Caudate nucleus (tissue), 63 donors: ENCODE measurements at places on chromosomes 6 and 20.

- DNase-seq, result no peak
Measured at GRCh38 chr6:48782225-48782624, 671.2 kb upstream of the PTCHD4 start.

GRCh38 chr20:51189814-51190782, 167.2 kb upstream of the KCNG1 start:
- DNase-seq, result no peak

GRCh38 chr6:73085443-73085871, 139.8 kb downstream of the KHDC1L start:
- DNase-seq, result no peak

DNA sequence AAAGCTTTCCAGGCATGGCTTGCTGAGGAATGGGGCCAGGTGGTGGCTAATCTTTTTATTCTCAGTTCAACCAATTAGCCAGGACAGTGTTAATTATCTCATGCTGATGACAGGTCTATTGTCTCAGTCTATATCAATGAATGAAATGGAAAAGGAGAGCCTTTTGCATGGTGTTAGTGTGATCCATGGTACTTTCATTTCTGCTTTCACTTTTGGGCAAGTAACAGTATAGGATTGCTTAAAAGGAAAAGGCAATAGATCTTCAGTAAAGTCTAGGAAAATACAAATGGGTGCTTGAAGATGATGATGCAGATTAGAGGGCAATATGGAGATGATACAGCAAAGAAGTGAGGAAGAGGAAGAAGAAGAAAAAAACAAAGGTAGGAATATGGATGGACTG, 430.3 kb downstream of the TFAP2A start:
- no peak for DNase-seq

GRCh38 chr20:56429941-56430340, 17.9 kb downstream of the CASS4 start:
- no peak for DNase-seq

DNA sequence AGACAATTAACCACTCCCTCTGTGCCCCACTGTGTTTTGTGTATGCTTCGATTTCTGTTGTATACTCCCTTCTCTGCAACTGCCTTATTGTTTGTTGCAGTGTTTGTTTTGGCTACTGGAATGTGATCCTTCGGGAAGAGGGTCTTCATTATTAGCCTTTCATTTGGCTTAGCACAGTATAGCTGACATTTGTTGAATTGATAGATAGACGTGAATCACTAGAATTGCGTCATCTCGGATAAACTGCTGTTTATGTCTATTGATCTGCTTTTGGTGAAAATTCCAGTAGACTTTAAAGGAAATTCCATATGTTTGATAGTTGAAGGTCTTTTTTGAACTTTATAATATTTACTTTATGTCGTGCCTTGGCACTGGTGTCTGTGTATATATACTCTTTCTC, 189.9 kb upstream of the EYA4 start:
- no peak for DNase-seq

DNA sequence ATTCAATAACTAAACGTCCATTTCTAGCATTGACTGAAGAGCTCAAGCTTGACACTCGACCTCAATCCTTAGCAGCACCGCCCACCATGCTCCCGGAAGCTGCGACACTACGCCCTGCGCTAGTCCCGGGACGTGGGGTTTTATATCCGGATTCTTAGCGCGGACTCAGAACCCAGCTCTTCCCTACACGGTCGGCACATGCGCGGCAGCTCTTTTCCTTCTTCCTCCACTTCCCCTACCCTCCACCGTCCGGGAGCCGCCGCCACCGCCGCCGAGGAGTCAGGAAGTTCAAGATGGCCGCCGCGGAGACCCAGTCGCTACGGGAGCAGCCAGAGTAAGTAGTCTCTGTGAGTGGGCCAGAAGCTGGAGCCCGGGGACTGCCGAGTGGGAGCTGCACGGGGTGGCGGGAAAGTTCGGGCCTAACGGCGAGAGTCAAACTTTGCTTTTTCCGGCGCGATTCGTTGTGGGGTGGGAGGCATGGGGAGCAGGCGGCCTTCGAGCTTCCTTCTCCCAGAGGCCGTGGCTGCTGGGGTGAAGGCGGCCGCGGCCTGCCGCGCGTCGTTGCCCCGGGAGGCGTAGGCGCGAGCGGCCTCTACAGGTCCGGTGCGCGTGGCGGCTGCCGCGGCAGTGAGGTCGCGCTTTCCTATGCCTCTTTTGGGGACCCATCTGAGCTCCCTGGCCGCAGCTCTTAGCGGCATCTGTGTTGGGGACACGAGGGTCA, 57.6 kb downstream of the FAM217A start:
- peak; percentile 94 for DNase-seq

GRCh38 chr6:100105919-100106529, 112.0 kb upstream of the MCHR2 start:
- no peak for DNase-seq

GRCh38 chr6:53309059-53309900, 39.5 kb downstream of the ELOVL5 start:
- DNase-seq, result no peak

- no peak for DNase-seq
Measured at GRCh38 chr6:166366921-166367320, 15.8 kb downstream of the MPC1 start.

DNA sequence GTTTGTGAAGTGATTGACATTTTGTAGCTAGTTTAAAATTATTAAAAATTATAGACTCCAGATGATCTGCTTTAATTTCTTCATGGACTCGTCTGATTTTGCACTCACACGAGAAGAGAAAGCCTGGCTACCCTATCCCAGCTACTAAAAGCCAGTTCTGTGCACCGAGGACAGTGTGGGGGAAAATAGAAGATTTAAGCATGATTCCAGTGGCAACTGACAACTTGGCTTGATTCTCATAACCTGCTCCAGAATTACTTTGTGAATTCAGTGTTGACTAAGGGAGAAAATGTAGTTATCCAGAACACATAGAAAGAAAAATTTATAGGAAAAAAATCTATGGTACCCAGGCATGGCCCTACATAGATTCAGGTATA, 88.7 kb downstream of the SNAP25 start:
- no peak for DNase-seq

- no peak for DNase-seq
Measured at GRCh38 chr6:117399924-117400323, 25.8 kb downstream of the ROS1 start.

DNA sequence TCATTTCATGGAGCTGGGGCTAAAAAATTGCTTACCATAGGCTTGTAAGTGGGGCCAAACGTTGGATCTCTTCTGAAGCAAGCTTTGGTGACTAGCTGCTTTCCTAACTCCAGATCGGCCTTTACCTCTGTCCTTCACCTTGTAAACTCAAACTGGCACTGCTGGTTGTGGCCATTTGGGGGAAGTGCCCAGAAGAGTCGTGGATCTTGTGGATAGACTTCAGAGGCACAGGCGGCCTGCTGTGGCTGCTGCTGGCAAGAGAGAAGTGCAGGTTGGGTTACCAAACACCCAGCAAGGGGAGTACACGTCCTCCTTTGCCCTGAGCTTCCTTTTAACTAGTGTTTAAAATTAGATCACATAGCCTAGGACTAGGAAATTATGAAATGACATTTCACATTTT, 36.8 kb upstream of the KLHL31 start:
- no peak for DNase-seq

GRCh38 chr6:70839286-70840266, 117.3 kb downstream of the B3GAT2 start:
- DNase-seq, result no peak

GRCh38 chr6:35294308-35294945, 3.2 kb upstream of the DEF6 start:
- DNase-seq, result no peak

DNA sequence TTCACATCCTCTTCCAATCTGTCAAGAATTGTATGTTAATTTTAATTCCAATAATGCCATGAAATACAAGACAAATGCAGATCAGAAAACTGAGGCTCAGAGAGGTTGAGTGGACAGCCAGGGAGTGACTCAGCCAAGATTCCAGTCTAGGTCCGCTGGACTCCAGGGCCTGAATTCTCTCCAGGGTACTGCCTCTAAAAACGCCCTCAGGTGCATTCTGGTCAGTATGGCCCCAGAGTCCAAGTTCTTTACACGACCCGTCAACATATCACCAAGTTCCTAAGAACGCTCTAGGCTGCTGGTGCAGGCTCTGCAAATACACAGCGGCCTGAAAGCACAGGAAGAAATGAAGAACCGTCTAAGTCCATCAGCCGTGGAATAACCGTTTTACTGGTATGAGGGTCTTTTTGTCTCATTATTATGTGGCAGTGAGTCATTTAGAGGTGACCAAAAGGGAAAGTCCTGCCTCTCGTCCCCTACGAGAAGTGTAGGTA, 709 bp upstream of the ASXL1 start:
- no peak for DNase-seq

DNA sequence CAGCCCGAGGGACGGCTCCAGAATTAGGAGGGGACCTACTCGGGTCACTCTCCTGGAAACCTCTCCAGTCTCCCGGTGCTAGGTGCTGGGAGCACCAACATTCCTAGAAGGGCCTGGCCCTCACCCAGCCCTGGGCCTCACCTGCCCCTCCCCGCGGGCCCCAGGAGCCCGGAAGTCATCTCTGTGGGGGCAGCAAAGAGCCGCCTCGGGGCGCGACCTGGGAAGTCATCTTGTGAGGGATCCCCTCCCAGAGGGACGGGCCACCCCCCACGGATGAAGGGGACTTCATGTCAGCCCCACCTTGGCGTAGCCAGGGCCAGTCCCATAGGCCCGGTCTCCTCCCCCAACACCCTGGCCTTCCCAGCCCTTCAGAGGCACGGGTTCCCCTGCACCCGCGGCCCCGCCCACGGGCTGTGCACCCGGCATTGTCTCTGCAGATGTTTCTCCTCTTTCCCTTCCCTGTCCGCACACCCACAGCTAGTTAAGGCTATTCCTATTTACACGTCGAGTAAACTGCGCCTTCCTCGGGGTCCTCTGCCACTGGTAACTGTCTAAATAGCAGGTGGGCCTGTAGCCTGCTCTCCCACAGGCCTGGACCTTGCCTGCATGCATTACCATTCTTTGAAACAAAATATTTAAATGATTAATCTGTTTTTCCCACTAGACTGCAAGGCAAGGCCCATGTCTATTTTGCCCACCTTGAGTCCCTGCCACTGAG, 896 bp upstream of the RNASET2 start:
- peak; percentile 52 for DNase-seq
